Amygdala (tissue), 56 donors: ENCODE measurements at places on chromosomes 5 and 9.

- DNase-seq, result no peak
These were observed 270.2 kb upstream of the BRINP1 start for GRCh38 chr9:119639287-119639955.

GRCh38 chr9:22813529-22813928 is 366.9 kb downstream of the DMRTA1 start:
- DNase-seq, result no peak

DNA sequence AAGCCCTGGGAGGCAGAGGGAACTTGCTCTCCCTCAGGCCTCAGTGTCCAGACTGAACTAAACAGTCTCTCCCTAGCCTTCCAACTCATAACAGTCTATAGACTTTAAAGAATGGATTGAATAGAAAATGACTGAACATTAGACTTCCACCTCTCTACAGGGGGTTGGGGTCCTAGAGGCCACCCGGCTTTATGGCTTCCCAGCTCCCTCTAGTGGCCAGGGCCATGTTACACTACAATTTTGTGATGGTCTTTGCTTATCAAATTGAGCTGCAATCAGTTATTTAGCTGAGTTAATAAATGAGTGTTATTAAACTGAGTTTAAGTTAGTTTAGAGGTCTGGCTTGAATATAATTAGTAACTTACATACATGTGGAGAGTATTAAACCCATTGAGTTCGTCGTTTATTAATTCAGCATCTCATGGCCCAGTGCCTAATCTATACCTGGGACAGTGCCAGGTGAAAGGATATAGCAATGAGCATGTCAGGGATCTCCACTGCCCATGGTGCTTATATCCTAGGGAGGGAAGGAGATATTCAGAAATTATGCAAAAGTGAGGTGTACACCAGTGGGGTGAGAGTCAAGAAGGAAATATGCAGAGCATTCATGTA is 105.2 kb downstream of the SH3TC2 start:
- no peak for DNase-seq

- no peak for DNase-seq
These were observed 18.1 kb upstream of the ARRDC3 start for GRCh38 chr5:91401175-91401574.

GRCh38 chr9:20848490-20848889 is 164.4 kb downstream of the FOCAD start:
- no peak for DNase-seq

- no peak for DNase-seq
These were observed 505.6 kb downstream of the TLE1 start for GRCh38 chr9:81183761-81184160.

DNA sequence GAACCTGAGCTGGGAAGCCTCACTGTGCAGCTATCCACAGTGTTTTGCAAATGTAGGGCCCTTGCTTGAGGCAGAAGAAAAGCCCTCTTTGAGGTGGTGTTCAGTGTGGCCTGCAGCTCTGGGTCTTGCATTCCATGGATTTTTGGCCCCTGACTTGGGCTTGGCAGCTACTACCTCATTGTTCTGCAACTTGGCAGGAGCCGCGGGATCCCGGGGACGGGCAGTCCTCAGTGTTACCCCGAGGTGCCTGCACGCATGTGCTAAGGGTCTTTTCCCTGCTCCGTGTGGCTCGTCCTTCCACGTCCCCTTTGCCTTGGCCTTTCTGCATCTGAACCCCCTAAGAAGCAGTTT is 39.8 kb downstream of the NEK6 start:
- DNase-seq, result peak; percentile 51

GRCh38 chr9:123422635-123423310 is 66.8 kb downstream of the CRB2 start:
- DNase-seq, result no peak

GRCh38 chr9:8071445-8071798 is 271.8 kb upstream of the DMAC1 start:
- DNase-seq, result no peak

GRCh38 chr9:107193251-107193650 is 89.8 kb upstream of the RAD23B start:
- DNase-seq, result no peak

DNA sequence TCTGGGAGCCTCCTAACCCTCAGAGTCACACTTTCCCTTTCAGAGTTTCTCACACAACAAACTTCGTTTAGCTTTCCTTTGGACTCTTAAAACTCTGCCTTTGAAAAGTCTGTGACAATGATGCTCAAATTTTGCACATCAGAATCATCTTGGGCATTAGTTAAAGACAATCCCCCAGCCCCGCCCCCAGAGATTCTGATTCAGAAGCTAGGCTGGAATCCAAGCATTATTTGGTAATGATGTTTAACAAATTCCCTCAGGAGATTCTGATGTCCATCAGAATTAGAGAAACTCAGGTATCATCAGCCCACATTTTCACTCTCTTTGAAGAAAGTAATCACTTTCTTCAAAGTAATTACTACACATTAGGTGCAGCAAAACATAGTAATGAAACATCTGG is 9.6 kb upstream of the PLPP1 start:
- DNase-seq, result no peak

- DNase-seq, result no peak
These were observed 188.7 kb upstream of the MSX2 start for GRCh38 chr5:174535669-174536068.

DNA sequence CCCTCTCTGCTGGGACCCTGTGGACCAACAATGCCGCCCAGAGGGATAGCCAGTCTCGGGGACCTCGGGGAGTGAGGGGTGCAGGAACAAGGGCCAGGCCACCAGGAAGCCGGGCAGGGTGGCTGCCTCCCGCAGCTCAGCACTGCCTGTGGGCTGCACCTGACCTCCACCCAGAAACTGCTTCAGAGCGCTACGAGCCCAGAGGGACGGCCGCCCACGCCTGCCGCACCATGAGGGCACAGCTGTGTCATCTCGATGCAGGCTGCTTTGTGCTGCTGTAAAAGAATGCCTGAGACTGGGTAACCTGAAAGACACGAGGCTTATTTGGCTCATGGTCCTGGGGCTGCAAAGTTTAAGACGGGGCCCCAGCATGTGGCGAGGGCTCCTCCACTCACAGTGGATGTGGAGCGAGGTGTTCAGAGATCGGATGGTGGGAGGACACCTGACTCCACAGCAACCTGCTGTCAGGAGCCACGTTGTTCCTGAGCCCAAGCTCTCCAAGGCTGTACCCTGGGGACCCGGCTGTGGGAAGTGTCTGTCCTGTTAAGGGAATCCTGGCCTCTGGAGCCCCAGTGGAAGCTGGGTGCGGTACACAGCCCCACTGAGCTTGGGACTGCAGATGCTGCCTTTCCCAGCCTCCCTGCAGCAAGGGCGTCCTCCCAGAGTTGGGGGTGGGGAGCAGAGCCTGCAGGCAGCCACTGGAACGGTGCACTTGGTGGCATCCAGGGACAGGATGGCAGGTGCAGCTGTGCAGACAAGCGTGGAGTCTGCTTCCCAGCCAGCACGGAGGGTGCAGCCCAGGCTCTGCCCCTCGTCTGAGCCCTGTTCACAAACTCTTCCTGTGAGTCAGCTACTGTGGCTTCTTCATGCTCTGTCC is 11.8 kb upstream of the ZDHHC11 start:
- DNase-seq, result no peak

DNA sequence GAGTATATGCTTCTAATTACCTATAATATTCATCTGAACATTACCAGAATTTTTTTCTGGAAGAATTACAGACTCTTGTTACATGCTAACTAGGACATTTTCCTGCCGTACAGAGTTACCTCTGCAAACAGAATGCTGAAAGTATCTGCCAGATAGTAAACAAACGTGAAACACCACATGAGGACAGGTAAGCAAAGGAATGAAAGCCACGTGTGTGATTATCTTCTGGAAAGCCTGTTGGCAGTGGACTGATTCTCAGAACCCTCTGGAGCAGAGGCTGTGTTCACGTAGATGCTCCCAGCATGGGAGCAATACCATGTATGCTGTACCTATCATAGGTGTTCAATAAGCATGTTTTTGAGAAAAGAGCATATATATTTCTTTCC is 472.6 kb downstream of the ENC1 start:
- DNase-seq, result no peak

DNA sequence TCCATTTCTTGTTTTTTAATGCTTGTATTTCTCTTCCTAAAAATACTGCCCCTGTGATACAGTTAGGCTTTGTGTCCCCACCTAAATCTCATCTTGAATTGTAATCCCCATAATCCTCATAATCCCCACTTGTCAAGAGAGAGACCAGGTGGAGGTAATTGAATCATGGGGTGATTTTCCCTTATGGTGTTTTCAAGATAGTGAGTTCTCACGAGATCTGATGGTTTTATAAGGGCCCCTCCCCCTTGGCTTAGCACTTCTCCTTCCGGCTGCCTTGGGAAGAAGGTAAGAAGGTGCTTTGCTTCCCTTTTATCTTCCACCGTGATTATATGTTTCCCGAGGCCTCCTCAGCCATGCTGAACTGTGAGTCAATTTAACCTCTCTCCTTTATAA is 227.4 kb downstream of the MAN2A1 start:
- DNase-seq, result no peak

DNA sequence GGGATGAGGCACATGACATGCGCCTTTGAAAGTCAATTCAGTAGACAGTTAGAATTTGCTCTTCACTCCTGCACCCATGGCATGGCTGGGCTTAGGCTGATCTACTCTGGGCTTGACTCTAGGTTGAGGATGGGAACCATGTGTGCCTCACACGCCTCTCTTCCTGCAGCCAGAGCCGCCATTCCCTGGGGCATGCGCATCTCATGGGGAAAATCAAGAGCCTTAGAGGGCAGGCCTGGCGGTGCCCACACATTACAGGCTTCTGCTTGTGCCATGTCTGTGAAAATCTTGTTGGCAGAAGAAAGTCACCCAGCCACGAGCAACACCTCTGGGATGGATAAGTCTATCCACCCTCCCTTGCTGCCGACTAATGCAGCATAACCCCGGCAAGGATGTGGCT is 808.5 kb downstream of the CDH9 start:
- DNase-seq, result no peak

GRCh38 chr5:150349681-150350275 is 7.7 kb upstream of the TCOF1 start:
- no peak for DNase-seq

- DNase-seq, result no peak
These were observed 193.3 kb downstream of the DIRAS2 start for GRCh38 chr9:90449213-90449925.

DNA sequence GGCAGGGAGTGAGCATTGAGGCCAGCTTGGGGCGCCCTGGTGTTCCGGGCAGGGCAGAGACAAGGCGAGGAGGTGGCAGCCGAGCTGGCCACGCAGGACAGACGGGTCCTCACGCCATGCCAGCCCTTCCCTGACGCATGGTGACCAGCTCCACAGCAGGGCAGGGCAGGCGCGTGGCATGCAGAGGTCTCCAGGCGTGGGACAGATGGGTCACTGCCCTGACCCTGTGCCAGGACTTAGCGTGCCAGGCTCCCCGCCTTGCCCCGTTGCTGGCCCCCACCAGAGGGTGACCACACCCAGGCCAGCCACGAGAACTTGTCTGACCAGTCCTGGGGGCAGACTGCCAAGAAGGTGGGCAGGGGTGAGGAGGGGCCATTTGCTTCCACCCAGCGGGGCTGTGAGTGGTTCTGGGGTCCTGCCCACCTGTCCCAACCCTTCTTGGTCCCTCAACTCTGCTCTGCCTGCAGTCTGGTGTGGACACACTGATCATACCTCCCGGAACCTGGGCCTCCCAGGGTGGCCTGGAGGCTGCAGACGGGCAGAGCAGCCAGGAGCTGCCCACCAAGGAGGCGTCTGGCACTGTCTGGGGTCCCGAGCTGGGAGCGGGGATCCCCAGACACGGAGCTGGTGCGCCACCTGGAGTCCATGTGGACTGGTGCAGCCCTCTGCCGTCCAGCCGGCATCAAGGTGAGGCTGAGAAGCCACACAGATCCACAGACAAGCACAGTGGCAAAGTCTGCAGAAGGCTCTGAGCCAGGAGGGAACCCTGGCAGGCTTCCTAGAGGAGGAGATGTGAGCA is at the start of gene RNF224:
Gene RNF224 (plus strand): TSS at position 449 of the 799 bp plus-strand sequence. CDS start 834 bp downstream, outside the sequence.
- DNase-seq, result peak; percentile 13

DNA sequence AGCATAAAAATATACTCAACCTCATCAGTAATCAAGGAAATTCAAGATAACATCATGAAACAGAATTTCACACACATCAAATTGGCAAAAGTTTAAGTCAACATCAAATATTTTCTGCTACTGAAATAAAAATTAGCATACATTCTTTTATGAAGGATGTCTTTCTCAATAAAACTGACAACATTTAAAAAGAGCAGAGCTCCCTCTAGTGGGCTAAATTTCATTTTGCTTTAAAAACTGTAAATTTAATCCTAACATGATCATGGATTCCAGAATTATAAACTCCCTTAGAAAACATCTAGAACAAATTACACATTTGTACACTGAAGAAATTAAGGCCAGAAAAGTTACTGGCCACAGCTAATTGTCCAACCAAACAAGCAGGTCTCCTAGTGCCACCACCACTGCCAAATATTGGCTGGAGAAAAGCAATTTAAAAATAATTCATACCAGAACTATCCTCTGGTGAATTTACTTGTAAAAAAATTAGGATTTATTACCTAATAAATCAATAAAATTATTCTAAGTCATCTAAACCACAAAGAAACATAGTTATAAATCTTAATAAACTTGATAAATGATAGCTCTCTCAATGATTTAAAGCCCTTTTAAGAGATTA is 31.2 kb downstream of the DEPDC1B start:
- no peak for DNase-seq

DNA sequence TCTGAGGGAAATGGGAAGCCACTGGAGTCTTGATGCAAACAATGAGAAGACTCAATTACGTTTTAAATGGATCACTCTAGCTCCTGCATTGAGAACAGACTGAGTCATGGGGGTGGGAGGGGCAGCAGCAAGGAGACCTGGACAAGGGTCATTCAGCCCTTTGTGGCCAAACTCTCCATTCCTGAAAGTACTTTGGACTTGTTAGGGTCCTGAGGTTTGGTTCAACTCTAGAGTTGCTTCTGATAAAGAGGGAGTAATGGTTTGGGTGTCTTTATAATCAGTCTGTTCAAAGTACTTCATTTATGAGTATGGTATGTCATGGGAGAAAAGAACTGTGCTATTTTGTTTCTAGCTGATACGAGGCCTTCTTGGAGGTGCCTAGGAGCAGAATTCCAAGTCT is 67.7 kb upstream of the SMIM32 start:
- no peak for DNase-seq

GRCh38 chr9:73743826-73744225 is 592.2 kb downstream of the ANXA1 start:
- DNase-seq, result no peak

DNA sequence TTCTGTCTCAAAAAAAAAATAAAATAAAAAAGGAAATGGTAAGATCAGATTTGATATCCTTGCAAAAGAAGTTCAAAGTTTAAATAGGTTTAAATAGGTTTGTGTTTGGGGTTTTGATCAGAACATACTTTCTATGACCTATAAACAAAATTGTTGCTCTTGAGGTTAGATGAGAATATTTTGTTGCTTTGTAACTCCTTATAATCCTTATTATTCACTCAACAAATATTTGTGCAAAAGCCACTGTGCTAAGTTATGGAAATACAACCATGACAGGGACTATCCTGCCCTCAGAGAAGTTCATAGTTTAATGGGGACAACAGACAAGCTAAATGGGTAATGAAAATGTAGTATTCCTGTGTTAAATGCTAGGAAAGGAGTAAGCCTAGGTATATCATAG is 71.5 kb downstream of the INVS start:
- no peak for DNase-seq
